ENCODE measurements at places on chromosomes 4 and X.
A peak's percentile ranks its signal among the peaks of the same experiment; 100 is the strongest.

DNA sequence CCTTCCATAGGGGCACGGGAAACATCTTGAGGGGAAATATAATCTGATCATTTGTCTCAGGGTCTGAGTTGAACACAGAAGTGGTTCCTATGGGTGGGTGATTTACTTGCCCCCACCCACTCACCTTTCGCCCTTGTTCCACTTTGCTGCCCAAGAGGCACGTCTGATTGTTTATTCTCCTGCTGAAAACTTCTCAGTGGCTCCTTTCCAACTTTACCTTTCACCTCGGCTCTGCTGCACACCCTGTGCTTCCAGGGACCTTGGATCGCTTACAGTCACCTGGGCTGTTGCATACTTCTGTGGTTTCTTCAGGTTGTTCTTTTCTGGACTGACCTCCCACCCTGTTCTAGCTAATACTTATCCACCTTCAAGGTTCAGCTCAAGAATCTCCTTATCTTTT, 213.4 kb upstream of the JADE1 start:
- no peak for DNase-seq

DNA sequence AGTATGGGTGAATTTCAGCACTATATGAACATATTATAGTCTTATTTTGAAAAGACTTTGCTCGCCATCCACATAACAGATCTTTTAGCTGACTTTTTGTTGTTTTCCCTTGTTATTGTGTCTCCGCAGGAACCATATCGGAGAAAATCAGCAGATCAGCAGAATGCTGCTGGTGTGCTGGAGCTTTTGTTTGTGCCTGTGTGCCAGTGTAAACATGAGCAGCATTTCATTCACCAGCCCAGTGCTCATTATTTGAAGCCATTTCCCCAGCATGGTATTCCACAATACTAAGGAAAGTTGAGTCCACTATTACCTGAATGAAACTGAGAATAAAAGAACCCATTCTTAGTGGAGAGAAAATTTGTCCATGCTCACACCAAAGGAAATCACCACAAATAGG, 261.8 kb upstream of the ARX start:
- no peak for DNase-seq

- DNase-seq, result no peak
Observed at GRCh38 chrX:112761242-112762207, 79.1 kb downstream of the AMOT start.

DNA sequence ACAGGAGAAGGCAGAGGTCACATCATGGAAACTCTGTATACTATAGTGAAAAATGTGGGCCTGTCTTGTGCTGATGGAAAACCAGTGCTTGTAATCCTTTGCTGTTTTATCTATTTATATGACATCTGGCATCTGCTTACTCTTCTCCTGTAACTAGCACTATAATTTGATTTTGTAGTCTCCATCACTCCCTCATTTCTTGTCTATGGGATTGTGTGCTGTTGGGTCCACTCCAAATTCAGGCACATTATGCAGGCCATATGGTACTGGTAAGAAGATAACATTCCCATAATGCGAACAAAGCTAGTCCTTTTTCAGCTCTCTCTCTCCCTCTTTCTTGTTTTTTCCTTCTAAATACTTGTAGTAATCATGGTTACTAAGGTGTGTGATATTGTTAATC, 581.2 kb upstream of the IGFBP7 start:
- no peak for DNase-seq

DNA sequence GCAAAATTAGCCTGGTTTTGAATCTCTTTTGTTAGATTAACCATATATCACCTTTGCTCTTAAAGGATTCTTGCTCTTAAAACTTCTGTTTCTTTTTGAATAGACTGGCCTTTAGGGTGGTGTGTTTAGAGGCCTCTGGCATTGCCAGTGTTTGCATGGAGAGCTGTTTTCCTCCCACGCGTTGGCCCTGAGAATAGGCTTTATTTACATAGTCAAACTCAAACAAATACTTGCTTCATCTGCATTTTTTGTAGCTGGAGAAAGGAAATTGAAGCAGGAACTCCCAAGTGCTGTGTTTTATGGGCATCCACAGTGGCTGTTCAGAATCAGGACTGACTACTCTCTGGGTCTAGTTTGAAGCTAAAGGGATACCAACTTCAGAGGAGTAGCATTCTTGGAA, 2.7 kb downstream of the SHROOM2 start:
- peak; percentile 43 for DNase-seq

DNA sequence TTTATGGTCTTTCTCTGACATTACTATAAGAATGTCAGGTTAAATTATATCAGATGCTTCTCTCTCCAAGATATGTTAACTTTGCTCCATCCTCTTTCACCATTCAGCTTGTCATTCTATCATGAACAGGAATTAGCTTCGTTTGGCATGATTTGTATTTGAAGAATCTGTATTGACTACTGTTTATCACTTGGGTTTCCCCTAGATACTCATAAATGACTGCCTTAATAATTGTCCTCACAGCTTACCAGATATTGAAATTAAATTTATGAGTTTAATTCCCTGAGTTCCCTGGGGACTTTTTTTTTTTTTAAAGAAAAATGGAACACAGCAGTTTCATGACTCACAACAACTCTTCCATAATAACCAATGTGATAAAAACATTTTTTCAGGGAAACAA, 76.2 kb upstream of the EOLA2 start:
- no peak for DNase-seq

DNA sequence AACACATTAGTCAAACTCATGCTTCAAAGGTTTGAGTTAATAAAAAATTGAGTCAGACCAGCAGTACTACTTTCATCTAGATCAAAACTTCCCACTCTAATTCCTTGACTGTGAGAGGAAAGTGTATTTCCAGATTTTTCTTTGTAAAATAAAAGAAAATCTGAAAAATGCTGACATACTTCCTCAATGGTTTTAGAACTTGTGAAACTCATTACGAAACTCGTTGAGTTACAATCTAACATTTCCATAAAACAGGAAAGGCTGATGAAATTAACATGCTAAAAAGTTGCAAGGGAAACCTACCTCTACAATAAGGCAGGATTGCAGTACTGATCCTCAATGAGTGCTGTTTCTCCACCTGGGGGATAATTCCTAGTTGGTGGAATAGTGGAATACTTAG, 217.8 kb upstream of the HCCS start:
- DNase-seq, result no peak

DNA sequence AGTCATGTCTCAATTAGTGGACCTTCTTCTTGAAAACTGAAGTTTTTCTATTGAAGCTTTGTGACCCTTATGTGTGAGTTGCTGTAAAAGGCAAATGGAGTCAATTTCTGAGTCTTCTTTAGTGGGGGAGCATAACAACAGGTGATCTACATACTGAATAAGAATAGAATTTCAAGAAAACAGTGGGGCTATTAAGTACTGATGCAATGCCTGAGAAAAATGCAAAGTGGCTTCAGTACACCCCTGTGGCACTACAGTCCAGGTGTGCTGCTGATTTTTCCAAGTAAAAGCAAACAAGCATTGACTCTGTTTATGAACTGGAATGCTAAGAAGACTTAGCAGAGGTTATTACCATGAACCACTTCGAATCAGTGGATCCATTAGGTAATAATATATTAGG, 328.0 kb upstream of the PABPC4L start:
- no peak for DNase-seq

DNA sequence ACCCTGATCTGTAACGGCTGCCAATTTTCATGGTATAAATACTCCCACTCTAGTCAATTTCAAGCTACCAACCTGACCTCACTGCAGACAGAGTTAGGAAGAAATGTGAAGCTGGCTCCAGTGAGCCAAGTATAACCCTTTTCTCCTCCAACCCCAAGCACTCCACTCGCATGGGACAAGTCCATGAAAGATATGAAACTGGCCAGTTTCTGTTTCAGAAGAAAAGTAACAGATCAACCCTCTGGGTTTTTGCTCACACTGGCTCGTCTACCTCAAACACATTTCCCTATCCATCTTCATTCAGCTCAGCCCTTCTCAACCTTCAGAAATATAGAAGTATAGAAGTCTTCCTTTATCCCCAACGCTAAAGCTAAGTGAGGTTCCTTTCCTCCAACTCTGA, 82.4 kb upstream of the NDP start:
- DNase-seq, result no peak

GRCh38 chrX:24838629-24839028, 144.9 kb downstream of the POLA1 start:
- no peak for DNase-seq

GRCh38 chrX:621705-622503, 8.7 kb upstream of the SHOX start:
- DNase-seq, result no peak

GRCh38 chrX:37776283-37776986, 3.4 kb upstream of the CYBB start:
- no peak for DNase-seq

- DNase-seq, result no peak
Observed at GRCh38 chrX:123155327-123155726, 28.8 kb upstream of the GRIA3 start.

- DNase-seq, result no peak
Observed at GRCh38 chrX:8242431-8243020, 71.5 kb upstream of the VCX2 start.

GRCh38 chr4:54882616-54883015, 224.9 kb downstream of the KIT start:
- DNase-seq, result no peak
